Adrenal gland (tissue), 19 donors: ENCODE measurements at places on chromosomes 7 and 10. TPM values are rescaled to one million over a fixed set of nuclear protein-coding genes. Genes with fewer than 3 reads are reported as not detected.

The C10orf53 gene
- total RNA-seq, result not detected

The AKR1C4 gene
- total RNA-seq, result not detected

GRCh38 chr10:75569506-75569905 lies 138.1 kb downstream of the LRMDA start:
- H3K27me3 ChIP-seq, result no peaks in the 10 kb centered on the region
- H3K27ac ChIP-seq, result peak overlapping the region; percentile 3
- no peaks in the 10 kb centered on the region for H3K36me3 ChIP-seq
- no peak for DNase-seq
- no peak overlapping the region for H3K4me3 ChIP-seq

DNA sequence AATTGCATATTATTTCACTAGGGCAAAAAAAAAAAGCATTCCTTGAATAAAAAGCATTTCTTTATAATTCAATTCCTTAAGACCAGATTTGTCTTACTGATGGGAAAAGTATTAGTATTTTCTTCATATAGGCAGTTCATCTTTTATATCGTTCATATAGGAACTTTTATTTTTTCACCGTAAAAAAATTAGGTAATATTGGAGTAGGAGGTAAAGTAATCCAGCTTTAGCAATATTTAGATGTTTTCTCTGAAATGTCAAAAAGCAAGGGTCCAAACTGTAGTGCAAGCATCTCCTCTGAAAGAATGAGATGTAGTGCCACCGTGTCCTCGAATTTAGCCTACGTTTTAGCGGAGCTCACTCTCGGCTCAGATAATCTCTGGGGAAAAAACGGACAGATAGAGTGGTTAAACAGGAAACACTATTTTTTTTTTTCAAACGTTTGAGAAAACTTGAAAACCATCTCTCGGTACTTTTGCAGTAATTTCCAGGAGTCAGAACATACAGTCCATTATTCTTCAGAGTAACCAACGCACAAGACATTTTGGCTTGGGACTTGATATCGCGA lies 5.5 kb upstream of the SPAG6 start:
- H3K27me3 ChIP-seq, result peaks cover 74% of the 10 kb centered on the region
- H3K36me3 ChIP-seq, result no peaks in the 10 kb centered on the region
- peaks cover 15% of the 10 kb centered on the region for H3K4me1 ChIP-seq
- DNase-seq, result no peak

The INMT gene
- 12.2 TPM for total RNA-seq

- DNase-seq, result no peak
- no peak overlapping the region for H3K27ac ChIP-seq
- H3K27me3 ChIP-seq, result peaks cover 3% of the 10 kb centered on the region
- no peak overlapping the region for H3K4me3 ChIP-seq
These were observed 133.0 kb downstream of the ADAM12 start for GRCh38 chr10:126255313-126255712.

The AEBP1 gene
- 5.4 TPM for total RNA-seq

The ELFN1 gene
- total RNA-seq, result 2.6 TPM

DNA sequence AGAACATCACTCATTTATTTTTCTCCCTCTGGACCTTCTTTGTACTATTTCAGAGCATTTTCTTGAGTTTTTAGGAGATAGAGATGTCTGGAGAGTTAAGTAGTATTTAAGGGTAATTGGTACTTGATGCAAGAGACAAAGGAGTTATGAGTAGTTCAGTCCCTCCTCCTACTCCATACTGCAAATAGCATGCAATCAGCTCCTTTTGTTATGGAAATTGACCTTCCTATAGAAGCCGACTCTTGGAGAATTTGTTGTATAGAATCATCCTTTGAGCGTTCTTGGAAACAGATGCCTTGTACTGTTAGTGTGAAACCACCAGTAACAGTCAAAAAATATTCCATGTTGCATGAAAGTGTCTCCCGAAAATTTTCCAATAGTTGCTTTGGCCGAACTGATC lies 428.2 kb upstream of the GALNT17 start:
- H3K4me1 ChIP-seq, result no peaks in the 10 kb centered on the region
- H3K27me3 ChIP-seq, result no peaks in the 10 kb centered on the region
- no peaks in the 10 kb centered on the region for H3K36me3 ChIP-seq
- no peak for DNase-seq
- no peak overlapping the region for H3K4me3 ChIP-seq
- no peak overlapping the region for H3K27ac ChIP-seq

- no peak overlapping the region for H3K4me3 ChIP-seq
- H3K27ac ChIP-seq, result no peak overlapping the region
- no peaks in the 10 kb centered on the region for H3K36me3 ChIP-seq
These were observed 150.3 kb downstream of the AUTS2 start for GRCh38 chr7:69748530-69748929.

The CALD1 gene
- total RNA-seq, result 113 TPM

GRCh38 chr10:85148693-85149640 lies 820.6 kb downstream of the CCSER2 start:
- H3K4me1 ChIP-seq, result no peaks in the 10 kb centered on the region
- no peak overlapping the region for H3K4me3 ChIP-seq
- no peak overlapping the region for H3K27ac ChIP-seq
- H3K27me3 ChIP-seq, result no peaks in the 10 kb centered on the region
- no peak for DNase-seq

DNA sequence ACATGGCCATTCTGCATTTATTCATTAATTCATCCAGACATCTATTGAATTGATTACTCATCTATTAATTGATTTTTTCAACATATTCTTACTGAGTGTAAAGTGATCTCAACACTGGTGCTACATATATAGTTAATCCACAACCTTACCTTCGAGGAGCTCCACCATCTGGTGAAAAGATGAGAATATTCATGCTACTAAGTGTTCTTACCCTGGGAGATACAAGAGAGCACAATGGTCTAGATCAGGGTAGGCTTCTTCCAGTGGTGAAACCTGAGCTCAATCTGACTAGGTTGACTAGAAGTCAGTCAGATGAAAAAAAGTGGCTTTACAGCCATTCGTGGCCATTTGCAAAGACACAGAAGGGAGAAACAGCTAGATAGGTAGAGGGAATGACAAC lies 507.4 kb downstream of the ANKRD7 start:
- H3K4me1 ChIP-seq, result no peaks in the 10 kb centered on the region
- no peaks in the 10 kb centered on the region for H3K27me3 ChIP-seq
- no peak overlapping the region for H3K27ac ChIP-seq
- no peaks in the 10 kb centered on the region for H3K36me3 ChIP-seq

The APBB1IP gene
- total RNA-seq, result 12.3 TPM

- no peaks in the 10 kb centered on the region for H3K4me1 ChIP-seq
- H3K27ac ChIP-seq, result no peak overlapping the region
- no peak for DNase-seq
- H3K27me3 ChIP-seq, result no peaks in the 10 kb centered on the region
- no peaks in the 10 kb centered on the region for H3K36me3 ChIP-seq
These were observed 5.5 kb upstream of the LIPN start for GRCh38 chr10:88754287-88754686.

- no peaks in the 10 kb centered on the region for H3K4me1 ChIP-seq
- peaks cover 62% of the 10 kb centered on the region for H3K36me3 ChIP-seq
- no peak for DNase-seq
- H3K27ac ChIP-seq, result no peak overlapping the region
- H3K27me3 ChIP-seq, result no peaks in the 10 kb centered on the region
These were observed 35.9 kb downstream of the ITGB1 start for GRCh38 chr10:32922170-32922569.

DNA sequence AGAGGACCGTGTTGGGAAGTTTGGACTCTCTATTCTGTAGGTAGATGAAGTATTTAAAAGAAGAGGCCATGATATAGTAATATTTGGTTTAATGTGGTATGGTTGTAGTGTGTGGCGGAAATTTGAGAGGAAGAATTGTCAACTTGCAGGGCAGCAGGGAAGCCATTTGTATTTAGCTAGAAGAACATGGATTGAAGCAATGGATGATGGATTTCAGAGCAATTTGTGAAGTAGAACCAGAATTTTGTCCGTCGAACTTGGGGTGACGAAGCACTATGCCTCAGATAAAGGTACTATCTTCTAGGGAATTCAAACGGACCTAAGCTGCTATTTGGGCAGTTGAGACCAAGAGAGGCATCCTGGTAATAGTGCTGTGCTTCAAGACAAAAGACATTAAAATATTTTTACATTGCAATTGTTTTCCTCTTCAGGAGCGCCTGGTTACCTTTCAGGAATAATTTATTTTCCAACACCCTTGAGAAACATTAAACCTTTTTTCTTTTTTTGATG lies 615 bp upstream of the WBP1L start:
- H3K27ac ChIP-seq, result no peak overlapping the region
- H3K36me3 ChIP-seq, result no peaks in the 10 kb centered on the region

The CALML5 gene
- not detected for total RNA-seq

DNA sequence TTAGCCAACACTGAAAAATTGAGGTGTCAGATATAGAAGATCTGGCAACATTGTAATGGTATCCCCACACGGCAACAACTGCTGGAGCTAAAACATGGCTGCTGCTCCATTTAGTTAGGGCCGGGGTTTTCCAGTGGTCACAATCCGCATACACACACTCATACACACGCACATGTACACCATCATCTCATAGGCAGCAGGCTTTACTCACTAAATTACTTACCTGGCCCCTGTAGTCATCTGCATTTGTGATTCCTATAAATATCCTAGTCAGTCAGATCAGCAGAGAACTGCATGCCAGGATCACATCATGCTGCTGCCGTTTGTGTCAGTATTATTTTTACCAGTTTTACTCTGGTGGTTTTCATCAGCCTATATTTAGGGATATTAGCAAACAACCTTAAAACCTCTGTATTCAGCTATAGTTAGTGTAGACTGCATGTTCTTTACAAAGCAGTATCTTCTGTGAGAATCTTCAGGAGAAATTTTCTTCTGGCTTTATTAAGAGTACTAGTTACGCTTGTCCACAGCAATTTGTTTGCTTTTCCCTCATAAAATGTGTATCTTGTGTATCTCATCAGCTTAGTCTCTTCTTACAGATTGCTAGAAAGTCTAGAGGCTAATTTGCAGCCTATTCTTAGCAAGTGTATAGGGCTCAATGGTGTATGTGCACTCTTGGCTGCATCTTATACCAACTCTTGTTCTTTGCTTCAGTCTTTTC lies 38.3 kb upstream of the PTPN12 start:
- no peaks in the 10 kb centered on the region for H3K27me3 ChIP-seq
- no peak overlapping the region for H3K4me3 ChIP-seq
- DNase-seq, result no peak

The C7orf33 gene
- total RNA-seq, result not detected

- H3K27me3 ChIP-seq, result no peaks in the 10 kb centered on the region
- no peak for DNase-seq
- H3K4me3 ChIP-seq, result no peak overlapping the region
- H3K4me1 ChIP-seq, result no peaks in the 10 kb centered on the region
- H3K36me3 ChIP-seq, result no peaks in the 10 kb centered on the region
- no peak overlapping the region for H3K27ac ChIP-seq
These were observed 208.4 kb upstream of the AKR1E2 start for GRCh38 chr10:4617589-4617988.

DNA sequence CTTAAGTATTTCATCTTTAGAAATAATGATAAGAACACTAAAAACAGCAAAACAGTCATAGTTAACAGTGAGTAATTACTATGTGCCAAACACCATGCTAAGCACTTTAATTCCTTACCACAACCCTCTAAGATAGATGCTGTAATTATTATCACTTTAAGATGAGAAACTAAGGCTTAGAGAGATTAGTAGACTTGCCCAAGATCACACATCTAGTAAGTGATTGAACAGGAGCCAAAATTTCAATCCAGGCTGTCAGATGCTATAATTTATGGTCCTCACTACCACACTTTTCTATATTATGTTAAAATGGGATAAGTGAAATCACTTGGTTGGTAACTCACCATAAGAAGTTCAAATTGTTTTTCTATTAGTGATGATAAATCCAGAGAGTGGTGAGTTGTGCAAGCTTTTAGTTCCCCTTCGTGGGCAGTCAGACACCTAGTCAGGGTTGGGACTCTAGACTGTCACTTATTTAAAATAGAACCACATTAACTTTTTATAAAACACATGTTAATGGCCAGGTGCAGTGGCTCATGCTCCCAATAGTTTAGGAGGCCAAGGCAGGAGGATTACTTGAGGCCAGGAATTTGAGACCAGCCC lies 85.9 kb upstream of the GATA3 start:
- H3K36me3 ChIP-seq, result no peaks in the 10 kb centered on the region
- no peak overlapping the region for H3K27ac ChIP-seq
- DNase-seq, result no peak
- H3K4me3 ChIP-seq, result no peak overlapping the region
- no peaks in the 10 kb centered on the region for H3K27me3 ChIP-seq

DNA sequence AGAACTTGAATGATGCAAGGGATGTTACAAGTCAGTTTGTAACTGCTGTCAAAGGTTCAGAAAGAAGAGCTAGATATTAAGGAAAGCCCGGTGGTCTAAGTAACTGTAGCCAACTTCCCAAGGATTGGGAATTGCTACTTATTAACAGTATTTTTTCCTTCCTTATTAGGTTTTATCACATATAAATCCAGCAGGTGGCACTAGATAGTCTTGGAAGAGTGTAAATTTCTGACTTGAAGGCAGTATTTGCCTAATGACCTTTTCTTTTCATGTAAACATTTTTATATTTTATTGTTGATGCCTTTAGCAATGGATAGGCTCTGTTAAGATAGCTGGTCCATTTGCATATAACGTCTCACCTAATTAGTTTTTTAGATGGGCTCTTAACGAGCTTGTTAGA lies 51.2 kb downstream of the ANLN start:
- no peaks in the 10 kb centered on the region for H3K36me3 ChIP-seq
- no peaks in the 10 kb centered on the region for H3K4me1 ChIP-seq
- DNase-seq, result no peak
- no peak overlapping the region for H3K4me3 ChIP-seq
- no peaks in the 10 kb centered on the region for H3K27me3 ChIP-seq

DNA sequence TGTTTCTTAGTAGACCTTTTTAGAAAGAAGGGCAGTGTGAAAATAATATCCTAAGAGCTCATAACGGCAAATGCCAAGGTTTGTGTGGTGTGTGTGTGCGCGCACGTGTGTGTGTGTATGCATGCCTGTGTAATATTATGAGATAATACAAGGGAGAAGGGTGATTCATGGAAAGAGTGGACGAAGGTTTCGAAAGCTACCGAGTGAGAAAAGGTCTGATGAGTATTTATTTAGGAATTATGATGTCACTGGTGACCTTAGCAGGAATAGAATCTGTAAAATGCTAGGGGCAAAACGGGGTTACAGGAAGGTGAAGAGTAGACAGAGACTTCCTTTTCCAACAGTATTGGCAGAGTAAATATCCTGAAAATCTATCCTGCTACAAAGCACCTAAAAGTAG lies 107.3 kb downstream of the AHR start:
- no peak overlapping the region for H3K4me3 ChIP-seq
- peak; percentile 52 for DNase-seq
- no peaks in the 10 kb centered on the region for H3K36me3 ChIP-seq

- H3K27ac ChIP-seq, result no peak overlapping the region
- no peaks in the 10 kb centered on the region for H3K4me1 ChIP-seq
- no peaks in the 10 kb centered on the region for H3K36me3 ChIP-seq
- no peak overlapping the region for H3K4me3 ChIP-seq
These were observed 75.9 kb downstream of the RGS10 start for GRCh38 chr10:119466655-119467054.

GRCh38 chr7:80681272-80681885 lies 42.9 kb downstream of the CD36 start:
- H3K36me3 ChIP-seq, result no peaks in the 10 kb centered on the region
- H3K4me3 ChIP-seq, result no peak overlapping the region
- DNase-seq, result no peak

- H3K27me3 ChIP-seq, result no peaks in the 10 kb centered on the region
- no peak for DNase-seq
- H3K4me1 ChIP-seq, result peaks cover 4% of the 10 kb centered on the region
- peaks cover 31% of the 10 kb centered on the region for H3K36me3 ChIP-seq
These were observed 59.4 kb upstream of the MRLN start for GRCh38 chr10:59812519-59813122.

- DNase-seq, result no peak
- H3K36me3 ChIP-seq, result no peaks in the 10 kb centered on the region
- no peak overlapping the region for H3K4me3 ChIP-seq
- no peak overlapping the region for H3K27ac ChIP-seq
- no peaks in the 10 kb centered on the region for H3K4me1 ChIP-seq
These were observed 91.0 kb upstream of the NFE2L3 start for GRCh38 chr7:26060733-26061677.

The POLD2 gene
- total RNA-seq, result 103 TPM
